ENCODE measurements at places on chromosomes 5 and 9.

DNA sequence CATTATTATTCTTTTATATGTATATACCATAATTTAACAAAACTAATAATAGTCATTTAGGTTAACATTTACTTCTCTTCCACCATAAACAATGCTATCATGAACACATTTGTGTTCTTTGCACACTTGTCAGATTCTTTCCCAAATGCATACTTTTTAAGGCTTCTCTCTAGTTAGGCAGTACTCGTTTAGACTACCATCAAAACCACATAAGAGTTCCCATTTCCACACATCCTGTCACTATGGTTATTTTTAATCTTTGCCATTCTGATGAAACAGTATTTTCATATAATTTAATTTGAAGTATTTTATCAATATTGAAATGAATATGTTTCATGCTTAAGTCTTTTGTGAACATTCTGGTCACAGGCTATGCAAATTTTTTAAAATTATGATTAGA lies 15.1 kb downstream of the DROSHA start:
- DNase-seq, result no peak

- no peak for DNase-seq
Measured at GRCh38 chr5:53130266-53130665, 20.7 kb upstream of the MOCS2 start.

GRCh38 chr5:67166460-67167285 lies 29.9 kb downstream of the CD180 start:
- DNase-seq, result peak; percentile 80

- no peak for DNase-seq
Measured at GRCh38 chr5:55920784-55921183, 69.6 kb downstream of the IL31RA start.

DNA sequence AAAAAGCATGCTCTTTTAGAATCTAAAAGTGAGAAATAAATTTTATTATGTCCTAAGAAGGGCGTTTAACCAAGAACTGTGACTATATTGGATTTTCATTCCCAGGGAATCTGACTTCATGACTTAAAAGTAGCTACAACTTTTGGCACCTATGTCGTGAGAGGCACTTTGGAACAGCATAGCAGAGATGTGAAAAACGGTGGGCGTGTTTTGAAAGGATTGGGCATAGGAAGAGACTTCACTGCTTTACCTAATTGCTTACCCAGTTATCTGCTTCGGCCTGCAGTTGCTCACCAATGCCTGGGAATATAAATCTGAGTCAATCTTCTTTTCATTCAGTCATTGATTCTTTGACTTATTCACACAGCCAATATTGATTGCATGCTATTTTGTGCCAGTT lies 363.4 kb downstream of the DNAH5 start:
- DNase-seq, result no peak
